ENCODE measurements at places on chromosomes 16 and 17. TPM values are rescaled to one million over a fixed set of nuclear protein-coding genes. Genes with fewer than 3 reads are reported as not detected.

- no peak for DNase-seq
These were observed 8.8 kb downstream of the MBTD1 start for GRCh38 chr17:51251010-51251409.

- no peak for DNase-seq
These were observed 254.7 kb upstream of the SOX9 start for GRCh38 chr17:71866095-71866494.

CCDC182 gene
- not detected for total RNA-seq

- no peak for DNase-seq
These were observed 186.5 kb downstream of the STX8 start for GRCh38 chr17:9389111-9389527.

PRDM7 gene
- total RNA-seq: not detected

- no peak for DNase-seq
These were observed 95.3 kb downstream of the ZNF18 start for GRCh38 chr17:11901931-11902330.

DNA sequence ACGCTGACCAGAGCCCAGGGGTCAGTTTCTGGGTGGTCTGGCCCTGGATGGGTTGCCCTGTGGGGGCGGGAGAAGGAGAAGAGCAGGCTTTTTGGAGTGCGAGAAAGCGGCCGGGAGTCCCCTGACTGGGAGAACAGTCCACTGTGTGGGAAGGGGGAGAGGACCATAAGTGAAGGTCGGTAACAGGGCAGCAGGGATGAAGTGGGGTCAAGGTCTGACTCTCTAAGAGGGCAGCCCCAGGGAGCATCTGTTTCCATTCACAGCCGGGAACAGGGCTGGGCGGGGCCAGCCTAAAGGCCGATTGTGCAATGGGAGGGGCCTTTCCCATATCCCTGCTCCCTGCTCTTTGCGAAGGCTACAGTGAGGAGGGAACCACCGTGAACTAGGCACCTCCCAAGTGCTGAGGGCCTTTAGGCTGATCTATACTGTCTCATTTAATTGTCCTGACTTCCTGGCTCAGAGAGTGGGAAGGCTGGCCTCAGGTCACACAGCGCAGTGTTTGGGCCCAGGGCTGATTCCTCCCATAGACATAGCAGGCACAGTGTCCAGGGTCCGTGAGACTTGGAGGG lies 10.4 kb upstream of the WFDC1 start:
- peak; percentile 69 for DNase-seq

KRTAP2-1 gene
- not detected for total RNA-seq

GRCh38 chr17:42252597-42253550 lies 23.3 kb downstream of the STAT5B start:
- no peak for DNase-seq

DNA sequence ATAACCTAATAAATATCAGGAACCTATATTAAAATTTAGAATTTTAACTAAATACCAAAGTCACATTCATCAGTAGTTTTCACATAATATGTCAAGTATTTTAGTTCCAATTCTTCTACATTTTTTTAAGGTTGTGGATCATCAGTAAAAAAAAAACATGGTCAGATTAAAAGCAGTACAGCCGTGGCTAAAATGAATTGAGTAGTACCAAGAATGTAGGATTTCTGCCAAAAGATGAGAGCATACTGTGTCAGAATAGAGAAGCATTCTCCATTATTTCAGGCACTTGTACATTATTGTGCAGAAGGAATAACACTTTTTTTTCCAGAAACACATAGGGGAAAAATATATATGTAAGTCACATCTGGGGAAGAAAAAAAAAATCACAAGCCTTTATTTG lies 1176.1 kb downstream of the CDH11 start:
- DNase-seq: no peak

DNA sequence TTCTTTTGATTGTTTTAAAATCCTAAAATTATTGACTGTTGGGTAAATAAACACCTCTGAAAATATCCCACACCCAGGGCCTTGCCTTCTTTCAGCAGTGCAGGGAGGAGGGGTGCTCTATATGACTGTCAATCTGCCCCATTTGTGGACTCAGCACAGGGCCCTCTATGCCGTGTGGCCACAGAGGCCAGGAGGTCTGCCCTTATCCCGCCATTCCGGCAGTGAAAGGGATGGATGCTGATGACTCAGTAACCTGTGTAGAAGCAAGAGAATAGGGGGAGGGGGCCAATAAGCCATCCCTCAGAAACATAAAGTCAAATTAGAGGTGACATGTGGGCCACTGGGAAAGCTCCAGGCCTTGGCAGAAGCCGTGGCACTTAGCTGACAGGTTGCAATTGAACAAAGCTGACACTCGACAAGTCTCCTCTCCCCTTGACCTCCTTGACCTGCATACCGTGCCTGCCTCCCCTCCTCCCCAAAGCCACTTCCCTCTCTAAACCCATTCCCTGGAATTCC lies 281.4 kb upstream of the DYNLRB2 start:
- no peak for DNase-seq

RHOT1 gene
- total RNA-seq: 56.9 TPM

LGALS9B gene
- not detected for total RNA-seq

- DNase-seq: no peak
These were observed 1.6 kb downstream of the SPIRE2 start for GRCh38 chr16:89829630-89830437.

DNA sequence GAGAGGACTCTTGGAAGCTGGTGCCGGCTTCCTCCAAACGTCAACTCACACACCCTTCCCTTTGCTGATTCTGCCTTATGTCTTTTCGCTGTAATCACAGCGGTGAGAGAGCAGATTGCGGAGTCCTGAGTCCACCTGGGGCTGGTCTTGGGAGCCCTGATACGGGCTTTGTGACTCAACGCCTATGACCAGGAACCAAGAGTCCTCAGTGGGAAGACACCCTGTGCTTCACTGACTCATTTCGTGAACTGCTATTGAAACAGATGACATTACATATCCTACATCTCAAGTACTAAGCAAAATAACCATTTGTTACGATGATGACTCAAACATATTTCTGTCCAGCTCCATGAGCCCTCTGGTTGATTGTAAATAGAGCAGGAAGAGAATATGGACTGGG lies 90.7 kb upstream of the CREBBP start:
- no peak for DNase-seq

DNA sequence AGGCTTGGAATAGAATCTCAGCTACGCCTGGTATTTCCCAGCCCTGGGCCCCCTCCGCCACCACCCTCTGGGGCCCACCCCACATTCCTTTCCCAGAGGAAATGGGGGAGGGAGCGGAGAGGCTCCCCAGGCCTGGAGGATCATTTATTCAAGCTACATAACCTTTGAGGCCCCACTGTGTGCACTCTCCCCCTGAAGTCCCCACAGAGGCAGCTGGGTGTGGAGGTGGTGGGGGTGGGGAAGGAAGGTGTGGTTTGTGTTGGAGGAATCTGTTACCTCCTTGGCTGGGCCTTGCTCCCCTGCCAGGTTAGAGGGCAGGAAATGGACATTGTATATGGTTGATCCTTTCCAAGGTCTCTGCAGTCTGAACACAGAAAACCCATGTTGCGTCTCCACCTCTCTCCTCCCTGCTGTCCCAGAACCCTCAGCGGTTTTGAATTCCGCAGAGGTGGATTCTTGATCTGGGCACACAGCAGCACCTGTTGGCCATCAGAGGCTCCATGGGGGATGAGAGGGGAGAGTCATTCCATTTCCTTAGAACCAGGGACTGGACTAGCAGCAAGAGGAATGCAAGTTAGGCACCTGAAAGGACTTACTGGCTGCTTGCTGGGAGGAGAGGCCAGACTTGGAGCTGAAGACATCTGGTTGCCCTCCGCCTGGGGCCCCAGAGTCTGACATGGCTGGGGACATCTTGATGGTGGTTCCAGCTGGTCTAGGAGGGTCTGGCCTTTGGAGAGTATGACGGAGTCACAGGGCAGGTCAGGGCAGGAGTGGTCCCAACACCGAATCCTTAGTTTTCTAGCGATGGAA lies 23.0 kb downstream of the ARHGAP23 start:
- peak; percentile 65 for DNase-seq

DNA sequence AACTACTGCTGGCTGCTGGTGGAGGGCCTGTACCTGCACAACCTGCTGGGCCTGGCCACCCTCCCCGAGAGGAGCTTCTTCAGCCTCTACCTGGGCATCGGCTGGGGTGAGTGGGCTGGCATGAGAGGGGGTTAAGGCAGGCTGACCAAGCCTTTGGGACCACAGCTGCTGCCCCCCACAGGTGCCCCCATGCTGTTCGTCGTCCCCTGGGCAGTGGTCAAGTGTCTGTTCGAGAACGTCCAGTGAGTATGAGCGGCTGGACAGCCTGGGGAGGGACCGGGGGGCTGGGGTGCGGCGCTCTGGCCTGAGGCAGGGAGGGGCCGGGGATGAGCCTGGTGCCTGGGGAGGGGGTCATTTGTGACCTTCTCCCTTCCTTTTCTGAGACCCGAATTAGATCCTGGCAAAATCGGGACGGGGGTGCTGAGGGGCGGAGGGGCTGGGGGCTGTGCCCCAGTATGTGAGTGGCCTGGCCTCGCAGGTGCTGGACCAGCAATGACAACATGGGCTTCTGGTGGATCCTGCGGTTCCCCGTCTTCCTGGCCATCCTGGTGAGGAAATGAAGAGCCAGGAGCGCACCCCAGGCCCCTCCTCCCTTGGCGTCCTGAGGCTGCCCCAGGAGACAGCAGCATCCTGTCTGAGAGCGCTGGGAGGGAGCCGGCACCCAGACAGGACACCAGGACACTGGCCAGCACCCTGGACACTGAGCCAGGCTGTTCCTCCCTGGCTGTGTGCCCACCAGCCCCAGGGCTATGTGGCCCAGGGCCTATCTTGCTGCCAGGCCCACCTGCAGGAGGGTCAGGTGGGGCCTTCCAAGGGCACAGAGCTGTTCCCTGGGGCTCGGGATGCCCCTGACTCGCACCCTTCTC lies 8.0 kb downstream of the GCGR start:
- DNase-seq: no peak

GRCh38 chr17:62902531-62903220 lies 63.4 kb upstream of the TANC2 start:
- DNase-seq: no peak

Measured in left ventricle myocardium inferior (tissue), 1 donor.